ENCODE measurements at places on chromosomes 6 and 20.

DNA sequence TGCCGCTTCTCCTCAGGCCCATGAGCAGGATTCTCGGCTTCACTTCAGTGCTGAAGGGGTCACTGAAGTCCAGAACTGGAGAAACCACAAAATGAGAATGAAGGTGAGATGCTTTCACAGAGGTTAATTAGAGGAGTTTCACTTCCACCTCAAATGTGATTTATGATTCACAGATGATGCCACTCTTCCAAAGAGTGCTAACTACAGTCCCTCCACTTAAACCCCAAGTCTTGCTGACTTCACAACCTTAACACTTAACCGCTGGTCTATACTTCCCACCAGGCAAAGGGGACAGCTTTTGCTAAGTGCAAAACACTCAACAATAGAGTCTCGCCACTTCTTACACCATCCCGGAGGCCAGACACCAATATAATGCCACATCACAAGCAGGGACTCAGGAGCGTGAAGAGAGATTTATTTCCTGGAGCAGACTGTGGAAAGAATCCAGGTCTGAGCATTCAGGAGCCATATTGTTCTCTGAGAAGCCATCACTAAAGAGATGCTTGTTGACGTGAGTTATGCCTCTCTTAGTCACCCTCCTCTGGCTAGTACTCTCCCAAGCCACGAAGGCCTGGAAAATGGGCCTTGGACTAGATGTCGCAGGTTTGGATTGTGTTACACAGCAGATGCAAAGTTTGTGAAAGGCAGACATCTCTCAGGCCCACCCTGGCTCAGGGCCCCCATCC, 24.4 kb downstream of the RRAGD start:
- no peak for DNase-seq

GRCh38 chr20:49515586-49515985, 33.1 kb upstream of the KCNB1 start:
- no peak for DNase-seq

- DNase-seq: no peak
These were observed 620 bp upstream of the DEK start for GRCh38 chr6:18264923-18265377.

- no peak for DNase-seq
These were observed 140.2 kb upstream of the RPS6KA2 start for GRCh38 chr6:166767230-166767629.

GRCh38 chr6:159422041-159422984, 253.1 kb downstream of the FNDC1 start:
- DNase-seq: no peak

- no peak for DNase-seq
These were observed 36.0 kb downstream of the STK35 start for GRCh38 chr20:2137552-2138201.

GRCh38 chr20:46674253-46675083, 14.8 kb downstream of the TP53RK start:
- DNase-seq: no peak

GRCh38 chr20:59993736-59994430, 35.7 kb downstream of the CDH26 start:
- no peak for DNase-seq

- no peak for DNase-seq
These were observed 1.2 kb upstream of the TP53RK start for GRCh38 chr20:46690219-46691106.

- DNase-seq: no peak
These were observed 22.0 kb upstream of the DDR1 start for GRCh38 chr6:30862156-30862875.

- no peak for DNase-seq
These were observed 38.8 kb upstream of the FOXA2 start for GRCh38 chr20:22623211-22623610.

- no peak for DNase-seq
These were observed 64.0 kb downstream of the PLCB1 start for GRCh38 chr20:8196096-8196495.

GRCh38 chr20:46056970-46057855, 28.2 kb downstream of the SLC12A5 start:
- DNase-seq: no peak

DNA sequence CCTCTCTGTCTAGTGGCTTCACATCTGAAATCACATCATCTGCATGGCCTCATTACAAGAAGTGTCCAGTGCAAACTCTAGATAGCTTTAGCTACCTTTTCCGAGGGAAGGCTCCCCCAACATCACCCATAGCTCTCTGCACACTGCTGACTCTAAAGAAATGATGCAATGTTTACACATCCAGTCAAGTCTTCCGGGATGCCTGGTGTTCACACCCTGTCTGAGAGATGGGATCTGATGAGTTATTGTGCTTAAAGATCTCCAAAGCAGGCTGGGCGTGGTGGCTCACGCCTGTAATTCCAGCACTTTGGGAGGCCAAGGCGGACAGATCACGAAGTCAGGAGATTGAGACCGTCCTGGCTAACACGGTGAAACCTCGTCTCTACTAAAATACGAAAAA, 404.6 kb upstream of the IRAK1BP1 start:
- no peak for DNase-seq

DNA sequence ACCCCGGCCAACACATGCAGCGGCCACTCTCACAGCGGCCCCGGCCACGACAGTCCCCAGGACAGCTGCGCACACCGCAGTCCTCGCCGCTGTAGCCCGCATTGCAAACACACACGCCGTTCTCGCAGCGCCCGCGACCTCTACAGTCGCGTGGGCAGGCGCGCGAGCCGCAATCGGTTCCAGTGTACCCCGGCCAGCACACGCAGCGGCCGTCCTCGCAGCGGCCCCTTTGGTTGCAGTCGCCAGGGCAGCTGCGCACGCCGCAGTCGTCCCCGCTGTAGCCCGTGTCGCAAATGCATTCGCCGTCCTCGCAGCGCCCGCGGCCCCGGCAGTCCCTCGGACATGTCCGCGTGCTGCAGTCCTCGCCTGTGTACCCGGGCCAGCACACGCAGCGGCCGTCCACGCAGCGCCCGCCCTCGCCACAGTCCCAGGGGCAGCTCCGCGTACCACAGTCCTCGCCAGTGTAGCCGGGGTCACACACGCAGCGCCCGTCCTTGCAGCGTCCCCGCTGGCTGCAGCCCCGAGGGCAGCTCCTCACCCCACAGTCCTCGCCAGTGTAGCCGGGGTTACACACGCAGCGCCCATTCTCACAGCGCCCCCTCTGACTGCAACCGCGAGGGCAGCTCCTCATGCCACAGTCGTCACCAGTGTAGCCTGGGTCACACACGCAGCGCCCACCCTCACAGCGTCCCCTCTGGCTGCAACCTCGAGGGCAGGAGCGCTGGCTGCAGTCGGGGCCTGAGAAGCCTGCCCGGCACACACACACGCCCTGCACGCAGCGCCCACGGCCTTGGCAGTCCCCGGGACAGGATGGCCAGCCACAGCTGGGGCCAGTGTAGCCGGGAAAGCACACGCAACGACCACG, 12.5 kb downstream of the TNXB start:
- no peak for DNase-seq

DNA sequence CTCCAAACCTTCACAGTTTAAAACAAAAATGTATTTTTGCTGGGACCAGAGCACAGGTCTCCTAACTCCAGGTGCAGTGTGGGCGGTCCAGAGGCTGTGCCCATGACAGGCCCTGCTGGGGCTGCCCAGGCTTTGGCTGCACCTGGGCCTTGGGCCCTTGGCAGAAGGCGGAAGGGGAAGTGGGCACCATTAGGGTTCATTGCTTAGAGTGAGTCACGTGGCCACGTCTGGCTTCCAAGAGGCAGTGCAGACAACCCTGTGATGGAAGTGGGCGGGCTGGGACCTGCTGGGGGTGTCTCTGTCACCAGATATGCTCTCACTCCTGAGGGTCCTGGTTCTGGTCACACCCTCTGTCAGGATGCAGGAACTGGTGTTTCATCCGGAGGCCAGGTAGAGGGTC, 302.2 kb downstream of the QKI start:
- no peak for DNase-seq

DNA sequence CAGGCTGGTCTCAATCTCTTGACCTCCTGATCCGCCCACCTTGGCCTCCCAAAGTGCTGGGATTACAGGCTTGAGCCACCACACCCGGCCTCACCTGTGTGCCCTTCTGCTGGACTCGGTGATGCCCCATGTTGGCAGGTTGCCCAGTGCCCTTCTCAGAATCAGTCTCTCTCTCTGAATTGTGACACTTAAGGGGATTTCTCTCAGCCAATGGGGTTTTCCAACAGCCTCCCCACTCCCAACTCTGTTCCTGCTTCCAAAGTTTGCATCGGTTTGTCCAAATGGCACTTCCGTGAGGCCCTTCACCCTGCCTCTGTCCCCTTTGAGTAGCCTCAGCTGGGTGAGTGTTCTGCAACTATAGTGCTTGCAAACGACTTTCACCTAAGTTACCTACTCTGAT, 3.1 kb upstream of the MRPS10 start:
- DNase-seq: no peak

GRCh38 chr6:108735310-108736001, 112.8 kb upstream of the ARMC2 start:
- no peak for DNase-seq

DNA sequence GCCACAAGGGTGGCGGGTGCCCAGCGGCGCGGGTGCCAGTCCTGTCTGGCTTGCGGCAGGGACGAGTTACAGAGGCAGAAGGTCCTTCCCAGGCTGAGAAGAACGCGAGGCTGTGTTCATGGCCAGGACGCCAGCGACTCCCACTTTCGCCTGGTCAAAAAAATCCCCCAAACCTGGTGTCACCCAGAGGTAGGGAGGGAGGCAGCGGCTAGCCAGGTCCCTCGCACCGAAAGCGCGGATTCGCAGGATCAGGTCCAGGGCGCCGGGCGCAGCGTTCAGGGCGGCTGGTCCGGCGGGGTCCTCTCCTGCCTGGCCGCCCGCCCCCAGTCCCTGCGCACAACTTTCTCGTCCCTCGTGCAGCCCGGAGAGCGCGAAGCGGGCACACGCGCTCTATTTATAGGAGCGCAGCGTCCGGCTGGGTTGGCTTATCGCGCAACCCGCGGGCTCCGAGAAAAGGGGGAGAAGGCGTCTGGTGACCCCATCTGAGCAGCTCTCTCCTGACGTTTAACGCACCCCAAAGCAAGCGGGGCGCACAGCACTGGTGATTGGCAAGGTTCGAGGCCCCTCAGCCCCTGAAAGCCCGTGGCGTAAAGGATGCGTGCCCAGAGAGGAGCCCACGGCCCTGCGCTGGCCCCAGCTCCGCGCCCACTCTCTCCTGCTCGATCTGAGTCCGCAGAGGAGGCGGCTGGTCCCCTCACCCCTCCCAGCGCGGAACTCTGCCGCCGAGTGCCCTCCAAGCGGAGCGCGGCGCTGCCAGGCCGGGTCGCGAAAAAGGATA, 519 bp downstream of the CBLN4 start:
- no peak for DNase-seq

DNA sequence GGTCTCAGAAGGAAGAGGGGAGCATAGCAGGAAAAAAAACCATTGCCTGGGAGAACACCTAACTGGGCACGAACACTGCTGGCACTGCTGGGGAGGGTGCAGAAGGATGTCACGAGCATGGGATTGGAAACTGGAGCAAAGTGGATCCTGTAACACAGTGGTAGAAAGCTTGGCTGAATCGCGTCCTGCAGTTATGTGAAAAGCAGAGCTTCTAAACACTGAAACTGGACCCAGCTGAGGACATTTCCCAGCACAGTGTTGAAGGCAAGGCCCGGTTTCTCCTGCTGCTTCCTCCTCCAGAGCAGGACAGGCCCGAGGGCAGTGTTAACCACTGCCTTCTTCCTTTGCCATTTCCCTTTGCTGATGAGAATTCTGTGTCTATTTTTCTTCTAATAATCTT, 6.7 kb downstream of the APMAP start:
- no peak for DNase-seq

- no peak for DNase-seq
These were observed 220.2 kb downstream of the ATXN1 start for GRCh38 chr6:16540804-16541752.

DNA sequence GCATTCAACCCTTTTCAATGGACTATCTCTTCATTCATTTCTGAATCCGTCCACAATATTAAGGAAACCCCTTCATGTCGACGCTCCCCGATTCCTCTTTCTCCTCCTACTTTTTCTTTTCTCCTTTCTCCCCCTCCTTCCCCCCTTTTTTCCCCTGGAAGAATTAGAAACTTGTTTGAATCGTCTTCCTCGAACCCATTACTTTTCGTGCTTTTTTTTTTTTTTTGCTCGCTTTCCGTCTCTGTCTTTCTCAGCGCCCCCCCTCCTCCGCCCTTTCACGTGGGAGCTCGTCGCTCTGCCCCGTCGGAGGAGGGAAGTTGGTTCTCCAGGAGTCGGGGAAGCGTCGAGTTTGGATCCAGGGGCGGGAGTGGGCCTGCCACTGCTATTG, 2.3 kb upstream of the NKX2-2 start:
- no peak for DNase-seq

DNA sequence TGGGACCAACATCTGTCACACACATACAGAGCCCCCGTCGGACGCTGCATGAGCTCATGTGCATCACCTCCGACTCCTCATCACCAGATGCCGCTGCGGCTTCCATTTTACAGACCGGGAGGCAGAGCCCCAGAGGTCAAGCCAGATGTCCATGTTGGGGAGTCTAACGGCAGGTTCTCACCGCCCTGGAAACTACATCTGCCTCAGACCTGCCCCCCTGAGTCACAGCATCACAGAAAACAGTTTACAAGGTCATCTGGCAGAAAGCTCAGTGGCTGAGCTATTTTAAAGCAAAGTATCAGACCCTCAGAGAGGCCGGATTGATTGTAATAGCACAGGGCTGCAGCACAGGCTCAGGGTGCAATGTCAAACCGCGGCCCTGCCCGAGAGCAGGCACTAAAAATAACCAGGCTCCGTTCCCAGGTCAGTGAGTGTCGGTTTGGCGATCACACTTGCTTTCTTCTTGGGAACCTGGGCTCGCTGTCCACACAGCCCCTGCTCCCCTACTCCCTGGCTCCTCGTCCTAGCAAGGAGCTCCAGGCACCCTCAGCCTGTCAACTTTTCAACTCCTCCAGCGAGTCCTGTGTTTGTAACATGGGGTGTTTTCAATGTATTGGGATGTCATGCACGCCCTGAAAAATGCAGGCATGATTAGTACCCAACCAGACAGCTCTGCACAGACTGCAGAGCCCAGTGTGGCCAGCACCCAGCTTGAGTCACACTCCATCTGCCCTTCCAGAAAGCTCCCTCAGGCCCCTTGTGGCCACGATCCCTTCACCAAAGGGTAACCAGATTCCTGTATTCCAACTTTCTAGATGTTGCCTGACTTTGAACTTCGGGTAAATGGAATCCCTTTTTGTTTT, 264.5 kb downstream of the CDH4 start:
- no peak for DNase-seq

- DNase-seq: no peak
These were observed 66.7 kb downstream of the CD164 start for GRCh38 chr6:109315341-109316110.

GRCh38 chr6:45772886-45773495, 242.7 kb downstream of the CLIC5 start:
- DNase-seq: no peak

GRCh38 chr6:75488033-75488432, 5.6 kb downstream of the FILIP1 start:
- DNase-seq: no peak

GRCh38 chr20:49982346-49983122, at the start of gene SNAI1:
SNAI1 (plus strand) TSS chr20:49982980; CDS start chr20:49983060, 80 bp downstream.
- peak; percentile 70 for DNase-seq

- DNase-seq: no peak
These were observed 304.7 kb downstream of the QKI start for GRCh38 chr6:163719028-163719742.

- no peak for DNase-seq
These were observed 21.8 kb downstream of the FOXA2 start for GRCh38 chr20:22562620-22563019.

- no peak for DNase-seq
These were observed 242.1 kb downstream of the DLL1 start for GRCh38 chr6:170048615-170049256.
